ENCODE measurements at places on chromosomes 6 and 20.

GRCh38 chr6:106979435-106979884 is 4.9 kb upstream of the CD24 start:
- DNase-seq: peak; percentile 25

- DNase-seq: no peak
These were observed 54.2 kb upstream of the ADGRF1 start for GRCh38 chr6:47096211-47096895.

DNA sequence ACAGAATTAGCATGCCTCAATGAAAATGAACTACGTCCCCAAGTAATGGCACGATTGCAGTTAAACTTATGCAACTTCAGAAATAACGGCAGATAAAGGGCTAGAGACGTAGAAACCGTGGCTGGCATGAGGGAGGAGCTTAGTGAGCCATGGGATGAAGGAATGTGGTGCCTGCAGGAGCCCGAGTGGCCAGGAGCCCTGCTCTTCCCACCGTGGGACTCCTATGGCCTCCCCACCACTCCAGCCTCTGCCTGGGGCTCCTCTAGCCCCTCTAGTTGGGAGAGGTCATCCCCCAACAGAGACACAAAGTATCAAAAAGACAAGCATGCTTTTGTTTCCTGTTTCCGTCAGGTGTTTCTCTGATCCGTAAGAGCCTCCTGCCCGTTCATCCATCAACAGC is 75.1 kb upstream of the BHLHE23 start:
- no peak for DNase-seq

GRCh38 chr6:105759015-105759414 is 327.1 kb upstream of the PRDM1 start:
- no peak for DNase-seq

- no peak for DNase-seq
These were observed 5.5 kb downstream of the TGM2 start for GRCh38 chr20:38159566-38159956.

DNA sequence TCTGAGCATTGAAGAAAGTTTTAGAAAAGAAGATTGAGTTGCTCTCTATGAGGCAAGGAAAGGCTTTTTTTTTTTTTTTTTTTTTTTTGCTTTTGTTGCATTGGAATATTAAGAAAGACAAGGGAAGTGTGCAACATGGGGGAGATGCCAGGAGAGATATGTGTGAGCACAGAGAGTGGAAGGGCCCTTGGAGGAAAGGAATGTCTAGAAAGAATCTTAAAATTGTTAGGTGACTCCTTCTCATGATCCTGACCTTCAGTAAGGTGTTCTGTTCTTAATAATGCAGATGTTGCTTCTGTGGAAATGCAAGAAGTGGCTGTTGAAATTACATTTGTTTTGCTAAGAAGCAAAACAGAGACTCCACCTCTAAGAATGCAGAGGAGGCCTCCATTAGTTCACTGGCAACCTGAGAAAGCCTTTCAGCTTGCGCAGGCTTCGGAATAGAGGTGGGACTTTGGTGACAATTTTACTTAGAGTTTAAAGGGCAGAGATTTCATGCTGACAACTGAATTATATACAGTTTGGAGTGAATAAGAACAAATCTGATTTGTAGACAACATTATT is 118.0 kb upstream of the ASCC3 start:
- no peak for DNase-seq

DNA sequence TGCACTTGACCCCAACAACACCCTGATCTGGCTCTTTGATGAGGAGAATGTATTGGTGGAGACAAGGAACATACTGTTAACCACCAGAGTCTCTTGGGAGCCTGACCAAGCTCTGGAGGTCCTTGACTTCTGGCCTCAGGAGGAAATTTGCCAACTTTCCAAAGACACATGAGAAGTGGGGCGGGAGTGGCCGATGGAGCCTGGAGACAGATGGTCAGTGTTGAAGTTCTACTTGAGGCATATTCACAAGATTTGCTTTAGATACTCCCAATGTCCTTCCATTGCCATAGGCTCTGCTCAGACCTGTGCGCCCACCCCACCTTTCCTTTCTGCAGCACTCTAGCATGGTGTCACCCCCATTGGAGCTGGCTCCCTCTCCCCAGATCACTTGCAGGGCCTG is 241.0 kb downstream of the SLC24A3 start:
- no peak for DNase-seq

- no peak for DNase-seq
These were observed 171.1 kb downstream of the SOD2 start for GRCh38 chr6:159521962-159522361.

- DNase-seq: no peak
These were observed 55.2 kb upstream of the RREB1 start for GRCh38 chr6:7052443-7053011.

GRCh38 chr6:121896771-121897170 is 461.3 kb downstream of the GJA1 start:
- no peak for DNase-seq

DNA sequence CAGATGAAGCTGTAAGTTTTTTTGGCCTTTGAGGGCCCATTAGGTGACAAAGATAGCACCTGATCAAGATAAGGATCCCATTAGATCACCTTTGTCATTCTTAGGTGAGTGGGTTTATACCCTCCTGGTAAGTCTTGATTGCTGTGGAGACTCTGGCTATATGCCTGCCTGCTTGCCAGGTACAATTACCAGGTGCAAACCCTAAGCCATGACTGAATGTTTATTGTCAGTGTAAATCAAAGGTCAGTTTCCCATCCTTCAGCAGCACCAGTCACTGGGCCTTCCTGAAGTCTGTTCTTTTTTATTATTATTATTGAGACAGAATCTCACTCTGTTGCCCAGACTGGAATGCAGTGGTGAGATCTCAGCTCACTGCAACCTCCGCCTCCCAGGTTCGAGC is 106.4 kb upstream of the FOXO3 start:
- DNase-seq: no peak

- no peak for DNase-seq
These were observed 804 bp downstream of the C6orf141 start for GRCh38 chr6:49551078-49551865.

DNA sequence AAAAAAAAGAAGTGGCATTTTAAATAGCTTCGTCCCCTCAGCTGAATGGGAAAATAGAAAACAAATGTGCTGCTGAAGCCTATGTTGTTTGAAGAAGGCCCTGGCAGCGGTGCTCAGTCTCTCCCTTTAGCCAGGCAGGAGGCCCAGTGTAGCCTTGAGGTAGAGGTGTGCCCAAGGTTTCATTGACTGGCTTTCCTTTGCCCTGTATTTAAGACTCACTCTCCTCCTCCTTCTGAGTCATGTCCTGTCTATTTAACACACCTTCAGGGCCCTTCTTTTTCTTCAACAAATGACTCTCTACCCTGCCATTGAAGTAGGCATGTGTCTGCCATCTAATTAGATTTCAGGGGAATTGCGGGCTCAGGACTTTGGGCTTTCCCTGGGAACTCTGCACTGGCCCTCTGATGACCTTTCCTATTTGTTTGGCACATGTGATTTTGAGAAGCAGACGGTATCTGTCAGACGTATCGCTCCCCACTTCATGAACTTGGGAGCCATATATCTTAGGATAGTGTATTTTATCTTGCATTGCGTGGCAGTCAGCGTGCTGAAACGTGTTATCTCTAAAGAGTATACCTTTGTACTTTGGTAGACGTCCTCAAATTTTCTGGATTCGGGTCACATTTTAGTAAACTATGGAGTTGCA is 4.3 kb downstream of the TJAP1 start:
- no peak for DNase-seq
